HFFc6 (cell line): ENCODE measurements at places on chromosomes 5 and 9.

- DNase-seq: no peak
These were observed 7.7 kb upstream of the TSLP start for GRCh38 chr5:111063709-111064322.

DNA sequence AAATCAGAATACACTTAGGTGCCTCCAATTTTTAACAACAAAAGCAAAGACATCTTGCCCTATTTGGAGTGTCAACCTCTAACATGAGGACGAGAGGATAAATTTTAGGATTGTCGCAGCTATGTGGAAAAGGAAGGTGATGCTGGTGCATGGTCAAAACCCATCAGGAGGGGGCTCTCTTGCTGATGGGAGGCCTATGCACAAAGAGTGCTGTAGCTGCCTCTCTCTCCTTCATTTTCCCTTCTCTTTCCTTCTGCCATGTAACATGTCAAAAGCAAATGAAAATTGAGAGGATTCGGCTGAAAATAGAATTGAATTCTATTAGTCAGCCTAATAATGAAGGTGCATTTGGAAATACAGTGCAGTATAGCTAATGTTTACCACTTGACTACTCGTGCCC lies 578.7 kb upstream of the ZNF462 start:
- no peak for DNase-seq

DNA sequence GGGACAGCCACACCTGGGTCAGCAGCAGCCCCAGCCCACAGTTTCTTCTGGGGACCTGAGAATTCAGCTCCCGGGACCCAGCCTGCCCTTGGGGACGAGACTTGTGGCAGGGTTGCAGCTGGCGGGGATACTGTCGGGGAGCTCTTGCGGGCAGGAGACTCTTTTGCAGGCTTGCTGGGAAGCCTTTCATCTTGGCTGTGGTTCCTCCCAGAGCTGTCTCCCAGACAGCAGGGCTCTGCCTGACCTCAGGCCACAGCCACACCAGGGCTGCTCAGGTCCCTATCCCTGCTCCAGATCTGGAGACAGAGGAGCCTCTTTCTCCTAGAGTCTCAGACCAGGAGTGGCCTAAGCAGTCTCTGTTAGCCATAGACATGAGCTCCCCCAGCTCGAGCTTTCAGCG lies 4.7 kb upstream of the MYMK start:
- DNase-seq: no peak

GRCh38 chr9:69857131-69857530 lies 36.5 kb downstream of the CFAP95 start:
- DNase-seq: peak; percentile 81

DNA sequence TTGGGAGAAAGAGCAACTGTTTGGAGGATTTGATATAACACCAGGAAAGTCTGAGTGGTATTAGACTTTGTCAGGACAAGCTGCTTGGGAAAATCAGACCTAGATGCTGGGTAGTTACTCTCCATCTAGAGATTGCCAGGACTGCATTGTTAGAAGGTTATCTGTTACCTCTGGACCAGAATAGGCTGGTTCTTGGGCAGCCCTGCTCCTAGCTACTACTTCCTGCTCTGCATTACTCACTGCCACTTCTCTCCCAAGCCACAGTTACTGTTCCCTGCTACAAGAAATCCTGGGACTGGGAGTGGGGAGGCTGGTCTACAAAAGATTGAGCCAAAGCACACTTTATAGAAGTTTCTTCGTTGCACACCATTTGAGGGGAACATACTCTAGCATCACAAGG lies 95.5 kb upstream of the KCNN2 start:
- peak; percentile 44 for DNase-seq

DNA sequence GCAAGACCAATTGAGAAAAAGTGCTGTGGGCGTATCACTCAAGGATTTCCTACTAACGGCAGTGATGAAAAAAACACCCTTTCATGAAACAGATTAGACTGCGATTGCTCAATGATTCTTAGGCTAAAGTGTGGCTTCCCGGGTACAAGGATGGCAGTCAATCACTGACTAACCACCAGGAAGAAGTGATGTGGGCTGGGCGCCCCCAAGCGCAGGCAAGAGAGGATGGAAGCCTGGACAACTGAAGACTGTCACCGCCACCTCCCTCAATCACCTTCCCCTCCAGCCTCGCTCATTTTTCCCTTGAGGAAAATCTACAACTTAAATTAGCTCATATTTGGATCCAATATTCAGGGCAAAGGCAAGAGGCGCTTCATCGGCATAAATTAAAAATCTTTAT lies 707.2 kb downstream of the MTRR start:
- no peak for DNase-seq
